Dermis blood vessel endothelial cell (primary cell): ENCODE measurements at places on chromosomes 16 and 17. TPM values are rescaled to one million over a fixed set of nuclear protein-coding genes. Genes with fewer than 3 reads are reported as not detected.

- no peak for DNase-seq
These were observed 132.6 kb downstream of the ZNF778 start for GRCh38 chr16:89349947-89350633.

DNA sequence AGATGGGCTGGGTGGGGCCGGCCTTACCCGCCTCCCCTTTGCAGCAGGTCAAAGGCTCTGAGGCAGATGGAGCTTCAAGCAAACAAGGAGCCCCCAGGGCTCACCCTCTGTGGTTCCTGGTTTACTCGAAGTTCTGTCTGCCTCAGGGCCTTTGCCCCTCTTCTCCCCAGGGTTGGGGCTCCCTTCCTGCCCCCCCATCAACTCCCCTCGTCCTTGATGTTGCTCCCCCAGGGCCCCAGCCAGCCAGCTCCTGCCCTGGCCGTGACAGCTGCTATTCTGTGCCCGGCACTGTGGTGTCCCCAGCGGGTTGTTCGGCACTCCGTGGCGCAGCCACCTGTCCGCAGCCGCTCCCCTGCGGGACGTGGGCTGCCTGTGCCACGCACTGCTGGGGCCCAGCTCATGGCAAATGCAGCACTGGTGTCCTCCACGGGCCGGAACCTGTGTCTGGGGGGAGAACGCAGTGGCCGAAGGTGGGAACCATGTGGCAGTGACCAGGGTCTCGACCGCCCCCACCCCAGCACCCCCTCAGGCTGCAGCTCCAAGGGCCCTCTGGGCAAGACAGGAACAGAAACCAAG is 4.3 kb upstream of the METRN start:
- DNase-seq, result no peak

DNA sequence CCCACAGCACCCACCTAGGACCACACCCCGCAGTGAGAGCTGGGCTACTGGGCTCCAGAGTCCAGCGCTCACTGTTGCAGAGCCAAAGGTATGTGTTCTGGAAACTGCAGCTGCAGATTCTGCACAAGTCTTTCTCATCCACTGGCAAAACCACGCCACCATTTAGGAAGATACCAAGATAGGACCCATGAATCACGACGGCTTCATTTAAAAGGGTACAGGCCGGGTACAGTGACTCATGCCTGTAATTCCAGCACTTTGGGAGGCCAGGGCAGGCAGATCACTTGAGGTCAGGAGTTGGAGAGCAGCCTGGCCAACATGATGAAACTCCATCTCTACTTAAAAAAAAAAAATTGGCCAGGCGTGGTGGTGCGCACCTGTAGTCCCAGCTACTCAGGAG is 18.8 kb downstream of the FOXF1 start:
- DNase-seq, result no peak

DNA sequence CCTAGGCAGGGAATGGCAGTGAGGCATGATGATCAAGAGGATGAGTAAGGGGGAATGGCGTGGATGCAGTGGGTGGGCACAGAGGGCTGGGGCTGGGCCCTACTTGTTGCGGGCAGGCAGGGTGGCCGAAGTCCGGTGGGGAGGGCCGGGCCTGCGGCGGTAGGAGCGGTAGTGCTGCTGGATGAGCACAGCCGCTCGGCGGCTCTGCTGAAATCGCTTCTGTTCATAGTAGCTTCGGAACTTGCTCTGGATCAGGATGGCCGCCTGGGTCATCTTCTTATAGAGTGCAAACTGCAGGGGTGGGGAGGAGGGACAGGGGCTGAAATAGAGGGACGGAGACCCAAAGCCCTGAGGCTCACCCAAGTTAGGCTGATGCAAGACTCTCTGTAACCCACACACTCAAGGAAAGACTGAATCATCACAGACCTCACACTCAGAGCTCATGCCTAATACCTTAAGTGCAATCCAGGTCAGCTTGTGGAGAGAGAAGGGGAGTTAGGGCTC is 1.5 kb upstream of the SPAG7 start:
- peak; percentile 40 for DNase-seq

CHD9NB gene
- 0.65 and 1.9 TPM in 2 replicates for total RNA-seq

GRCh38 chr17:56823848-56824247 is 9.9 kb downstream of the C17orf67 start:
- DNase-seq, result no peak

DNA sequence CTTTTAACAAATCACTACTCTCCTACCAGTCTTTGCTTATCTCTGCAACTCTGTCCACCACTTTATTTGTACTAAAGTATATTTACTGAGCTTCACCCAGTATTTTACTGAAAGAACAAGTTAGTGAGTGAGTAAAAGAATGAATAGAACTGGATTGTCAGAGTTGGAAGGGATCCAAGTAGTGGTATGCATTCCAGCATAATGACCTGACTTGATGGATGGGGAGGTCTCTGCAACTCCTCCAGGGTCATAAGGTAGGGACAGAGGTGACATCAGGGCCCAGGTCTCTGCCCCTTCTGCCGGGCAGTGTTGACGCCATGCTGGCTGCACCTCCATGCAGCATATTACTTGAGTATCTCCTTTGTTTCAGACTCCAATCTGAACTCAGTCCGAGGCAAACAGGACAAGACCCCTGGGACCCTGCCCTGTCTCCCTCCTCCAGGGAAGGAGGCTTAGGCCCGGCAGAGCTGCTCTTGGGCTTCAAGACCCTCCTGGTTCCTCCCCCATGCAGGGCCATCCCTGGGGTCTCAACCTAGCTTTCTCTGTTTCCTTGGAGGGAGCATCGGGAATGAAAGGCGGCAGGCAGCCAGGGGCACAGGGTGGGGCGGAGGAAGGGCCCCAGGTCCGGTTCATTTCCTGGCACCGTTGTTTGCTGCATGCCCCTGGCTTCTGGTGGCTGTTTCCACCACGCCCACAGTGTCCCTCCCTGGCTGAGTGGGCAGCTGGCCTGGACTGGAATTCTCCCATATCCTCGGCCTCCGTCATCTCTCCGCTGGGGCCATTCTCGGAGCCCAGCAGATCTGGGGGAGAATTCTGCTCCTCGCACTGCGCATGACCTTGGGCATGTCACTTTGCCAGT is 12.4 kb upstream of the ITGA3 start:
- peak; percentile 64 for DNase-seq

DNA sequence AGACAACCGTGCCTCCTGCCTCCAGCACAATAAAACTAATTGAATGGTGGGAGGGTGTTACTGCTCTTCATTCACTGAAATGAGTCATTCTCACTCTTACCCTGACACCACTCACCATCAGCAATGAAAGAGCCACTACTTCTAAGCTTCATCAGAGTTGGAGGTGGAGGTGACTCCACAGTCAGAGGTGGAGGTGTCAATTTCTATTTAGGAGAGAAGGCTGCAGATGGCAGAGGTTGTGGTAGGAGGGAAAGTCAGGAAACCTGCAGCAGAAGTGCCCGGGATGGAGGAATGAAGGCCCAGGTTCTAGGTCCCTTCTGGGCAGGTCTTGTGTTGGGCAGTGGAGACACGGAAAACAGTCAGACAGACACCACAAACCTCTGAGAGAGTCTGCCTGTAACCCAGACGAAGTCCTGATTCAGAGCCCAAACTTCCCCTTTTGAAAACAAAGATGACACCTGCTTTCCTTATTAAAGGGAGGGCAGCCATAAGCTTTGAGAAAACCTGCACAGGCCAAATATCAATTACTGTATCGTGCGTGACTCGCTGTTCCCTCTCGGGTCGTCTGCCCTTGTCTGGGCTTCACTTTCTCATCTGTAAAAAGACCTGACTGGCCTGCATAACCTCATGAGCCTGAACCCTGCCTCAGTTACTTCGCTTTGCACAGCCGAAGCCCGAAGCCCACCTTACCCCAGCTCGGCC is 668 bp downstream of the ATPAF2 start:
- no peak for DNase-seq

GRCh38 chr16:85480727-85481101 is 132.4 kb upstream of the GSE1 start:
- DNase-seq, result no peak

- DNase-seq, result no peak
These were observed 56.7 kb upstream of the NKD1 start for GRCh38 chr16:50491516-50491915.

DNA sequence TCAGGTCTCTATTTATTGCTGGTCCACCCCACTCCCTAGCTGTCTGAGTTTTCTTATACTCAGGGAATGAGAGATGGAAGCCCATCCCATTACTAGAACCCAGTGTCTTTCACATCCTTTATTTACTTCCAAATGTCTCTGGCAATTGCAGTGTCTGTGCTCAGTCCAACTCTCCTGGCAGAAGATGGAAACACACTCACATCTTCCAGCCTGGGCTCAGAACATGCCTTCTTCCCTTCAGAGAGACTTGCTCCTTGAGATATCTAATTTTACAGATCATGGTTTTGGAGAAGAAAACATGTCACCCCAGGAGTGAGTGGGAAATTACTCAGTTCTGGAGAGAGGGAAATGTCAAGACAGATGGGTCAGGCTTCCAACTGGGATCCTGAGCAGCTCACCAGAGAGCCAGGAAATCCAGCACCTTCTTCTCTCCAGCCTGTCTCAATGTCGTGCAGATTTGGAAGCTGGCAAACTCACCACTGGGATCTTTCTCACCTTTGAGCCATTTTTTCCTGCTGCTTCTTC is 494.4 kb downstream of the HS3ST4 start:
- DNase-seq, result no peak

- DNase-seq, result peak; percentile 55
These were observed 21.2 kb downstream of the EPN2 start for GRCh38 chr17:19258371-19258770.

DNA sequence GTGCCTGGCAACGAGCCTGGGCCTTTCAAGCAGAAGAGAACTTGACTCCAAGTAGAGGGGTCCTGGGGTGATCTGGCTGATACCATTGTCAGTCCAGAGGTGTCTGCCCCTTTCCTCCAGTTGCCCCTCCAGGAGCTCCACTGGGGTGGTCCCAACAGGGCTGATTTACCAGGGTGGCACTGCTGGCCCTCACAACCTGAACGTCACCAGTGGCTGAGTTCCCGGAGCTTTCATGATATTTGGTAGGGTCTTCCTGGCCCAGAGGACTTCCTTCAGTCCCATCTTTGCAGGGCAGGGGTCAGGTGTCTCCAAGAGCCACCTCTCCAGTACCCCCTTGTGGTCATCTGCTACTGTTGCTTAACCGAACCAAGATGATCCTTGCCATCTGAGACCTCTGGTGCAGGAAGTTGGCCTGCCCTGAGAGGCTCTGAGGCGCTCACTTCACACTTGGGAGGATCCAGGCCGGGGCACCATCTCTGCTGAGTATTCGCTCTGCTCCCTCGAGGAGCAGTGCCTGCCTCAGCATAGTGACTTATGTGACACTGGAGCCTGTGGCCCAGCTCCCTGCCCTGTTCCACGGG is 3.5 kb downstream of the LIMD2 start:
- peak; percentile 82 for DNase-seq

DNA sequence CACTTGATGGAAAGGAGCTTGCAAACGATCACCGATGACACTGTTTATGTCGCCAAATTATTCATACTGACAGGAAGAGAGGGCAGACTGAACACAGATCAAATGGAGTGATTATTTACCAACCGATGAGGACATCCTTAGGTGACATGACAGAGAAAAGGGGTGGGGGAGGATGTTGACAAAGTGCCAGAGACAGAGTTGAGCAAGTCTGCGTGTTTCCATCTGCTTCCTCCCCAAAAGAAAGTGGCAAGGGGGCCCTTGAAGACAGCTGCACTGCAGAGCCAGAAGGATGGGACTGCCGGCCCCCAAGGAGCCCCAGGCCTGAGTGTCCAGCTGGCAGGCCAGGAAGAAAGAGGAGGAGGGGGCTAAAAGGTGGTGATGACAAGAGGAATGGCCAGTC is 191.0 kb upstream of the RPL38 start:
- DNase-seq, result no peak

SHPK gene
- total RNA-seq, result 21.8 and 29.0 TPM in 2 replicates

NPTX1 gene
- under 0.01 and 0.23 TPM in 2 replicates for total RNA-seq

GRCh38 chr16:21943571-21943970 is 9.6 kb upstream of the UQCRC2 start:
- no peak for DNase-seq

DNA sequence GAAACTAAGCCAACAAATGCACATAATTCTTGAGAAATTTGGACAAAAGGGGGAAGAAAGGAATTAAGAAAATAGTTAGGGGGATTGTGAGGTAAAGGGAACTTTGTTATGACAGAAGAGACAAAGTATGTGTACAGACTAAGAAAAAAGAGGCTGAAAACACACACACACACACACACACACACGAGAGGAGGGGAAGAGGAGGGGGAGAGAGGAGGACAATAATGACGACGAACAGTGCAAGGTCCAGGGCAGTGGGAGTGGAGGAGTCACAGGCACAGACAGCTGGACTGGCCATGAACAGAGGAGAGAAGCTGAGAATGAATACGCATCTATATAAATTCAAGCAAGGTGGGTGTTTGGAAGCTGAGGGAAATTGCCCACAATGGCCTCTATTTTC is 44.6 kb downstream of the MARVELD3 start:
- no peak for DNase-seq

- DNase-seq, result no peak
These were observed 218.1 kb downstream of the XYLT1 start for GRCh38 chr16:17252701-17253100.

TAT gene
- not detected in 2 replicates for total RNA-seq
